ENCODE measurements at places on chromosomes 5 and 9. TPM values are rescaled to one million over a fixed set of nuclear protein-coding genes. Genes with fewer than 3 reads are reported as not detected.

Gene DRD1
- total RNA-seq = not detected

Gene NR6A1
- 0.21 TPM for total RNA-seq

- no peak overlapping the region for H3K27ac ChIP-seq
- no peak for DNase-seq
- no peaks in the 10 kb centered on the region for H3K4me1 ChIP-seq
- H3K36me3 ChIP-seq = no peaks in the 10 kb centered on the region
- no peaks in the 10 kb centered on the region for H3K27me3 ChIP-seq
Observed at GRCh38 chr5:45110399-45110798, 301.7 kb downstream of the MRPS30 start.

Gene EGFLAM
- 1.1 TPM for total RNA-seq

GRCh38 chr5:40106847-40107246, 572.9 kb upstream of the PTGER4 start:
- DNase-seq = no peak
- no peak overlapping the region for H3K27ac ChIP-seq
- H3K36me3 ChIP-seq = no peaks in the 10 kb centered on the region
- no peaks in the 10 kb centered on the region for H3K27me3 ChIP-seq
- no peak overlapping the region for H3K4me3 ChIP-seq
- peaks cover 11% of the 10 kb centered on the region for H3K4me1 ChIP-seq

Gene NIPAL4
- total RNA-seq = 0.14 TPM

Gene NFIB
- total RNA-seq = 4.1 TPM

DNA sequence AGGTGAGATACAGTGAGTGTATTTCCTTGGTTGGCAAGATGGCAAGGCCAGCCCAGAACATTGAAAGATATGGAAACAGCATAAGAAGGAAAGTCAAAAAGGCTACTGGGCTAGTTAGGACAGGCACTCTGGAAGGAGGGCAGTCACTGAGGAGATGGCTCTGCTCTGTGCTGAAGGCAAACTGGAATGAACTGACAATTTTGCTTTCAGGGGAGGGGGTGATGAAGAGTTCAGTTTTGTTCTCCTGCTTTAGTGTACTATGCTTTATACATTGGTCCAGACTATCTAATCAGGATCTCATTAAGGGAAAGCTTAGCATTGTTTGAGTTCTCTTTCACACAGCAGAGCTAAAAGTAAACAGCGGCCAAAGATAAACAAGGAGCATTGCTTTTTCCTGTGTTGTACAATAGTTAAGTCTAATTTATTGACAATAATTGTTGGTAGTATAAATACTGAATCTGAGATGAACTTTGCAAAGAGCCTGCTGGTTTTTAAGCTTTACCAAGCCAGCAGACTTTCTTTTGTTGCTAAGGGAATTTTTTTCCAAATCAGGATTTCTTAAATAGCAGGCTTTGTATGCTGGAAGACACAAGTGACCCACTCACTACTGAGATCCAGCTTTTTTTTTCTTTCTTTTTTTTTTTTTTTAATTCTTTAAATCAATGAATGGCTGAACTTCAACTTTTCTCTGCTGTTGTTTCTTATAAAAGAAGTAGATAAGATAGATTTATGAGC, 355.5 kb downstream of the ARRDC3 start:
- no peaks in the 10 kb centered on the region for H3K4me1 ChIP-seq
- H3K4me3 ChIP-seq = no peak overlapping the region
- H3K27ac ChIP-seq = no peak overlapping the region
- H3K36me3 ChIP-seq = no peaks in the 10 kb centered on the region
- H3K27me3 ChIP-seq = peaks cover 7% of the 10 kb centered on the region

- no peaks in the 10 kb centered on the region for H3K36me3 ChIP-seq
- H3K4me3 ChIP-seq = no peak overlapping the region
- no peaks in the 10 kb centered on the region for H3K4me1 ChIP-seq
- H3K27me3 ChIP-seq = no peaks in the 10 kb centered on the region
- no peak overlapping the region for H3K27ac ChIP-seq
Observed at GRCh38 chr9:14906644-14907359, 3.4 kb downstream of the FREM1 start.

Gene NEUROG1
- total RNA-seq = not detected

DNA sequence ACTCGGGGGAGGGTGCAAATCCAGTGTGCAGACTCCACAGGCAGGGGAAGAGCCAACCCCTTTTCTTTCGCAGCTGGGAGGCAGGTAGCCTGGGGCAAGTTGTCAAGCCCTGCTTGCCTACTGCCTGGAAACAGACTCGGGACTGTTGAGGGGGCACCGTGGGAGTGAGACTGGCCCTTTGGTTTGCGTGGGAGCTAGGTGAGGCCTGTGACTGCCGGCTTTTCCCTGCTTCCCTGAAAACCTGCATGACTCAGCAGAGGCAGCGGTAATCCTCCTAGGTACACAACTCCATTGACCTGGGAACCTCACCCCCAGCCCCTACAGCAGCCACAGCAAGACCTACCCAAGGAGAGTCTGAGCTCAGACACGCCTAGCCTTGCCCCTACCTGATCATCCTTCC, 509.5 kb downstream of the DTWD2 start:
- no peaks in the 10 kb centered on the region for H3K36me3 ChIP-seq
- DNase-seq = no peak
- H3K4me1 ChIP-seq = no peaks in the 10 kb centered on the region

Gene ACOT12
- total RNA-seq = not detected

GRCh38 chr5:157273131-157273556, 7.2 kb downstream of the CYFIP2 start:
- no peaks in the 10 kb centered on the region for H3K4me1 ChIP-seq
- peaks cover 4% of the 10 kb centered on the region for H3K27me3 ChIP-seq
- no peak overlapping the region for H3K4me3 ChIP-seq
- no peaks in the 10 kb centered on the region for H3K36me3 ChIP-seq

DNA sequence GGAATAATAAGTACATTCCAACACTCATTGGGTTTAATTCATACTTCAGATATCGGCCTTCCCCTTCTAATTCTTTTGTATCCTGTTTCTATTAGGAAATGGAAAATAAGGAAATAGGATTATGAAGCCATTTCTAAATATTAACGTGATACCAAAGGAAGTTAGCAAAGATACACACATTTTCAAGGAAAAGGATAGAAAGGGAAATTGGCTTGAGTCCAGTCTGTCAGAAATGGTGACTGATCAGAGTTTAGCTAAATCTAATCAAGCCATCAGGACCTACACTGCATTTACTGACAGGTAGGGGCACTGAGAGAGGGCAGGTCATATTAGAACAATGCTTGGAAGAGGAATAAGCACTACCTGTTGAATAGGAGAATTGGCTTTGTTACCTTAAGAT, 3.1 kb downstream of the TRPM3 start:
- no peak overlapping the region for H3K27ac ChIP-seq
- DNase-seq = no peak
- H3K36me3 ChIP-seq = no peaks in the 10 kb centered on the region
- H3K4me3 ChIP-seq = no peak overlapping the region
- H3K27me3 ChIP-seq = peaks cover 13% of the 10 kb centered on the region

Measured in HFFc6 (cell line).